ENCODE measurements at places on chromosomes 16 and 17.
A peak's percentile ranks its signal among the peaks of the same experiment; 100 is the strongest.

DNA sequence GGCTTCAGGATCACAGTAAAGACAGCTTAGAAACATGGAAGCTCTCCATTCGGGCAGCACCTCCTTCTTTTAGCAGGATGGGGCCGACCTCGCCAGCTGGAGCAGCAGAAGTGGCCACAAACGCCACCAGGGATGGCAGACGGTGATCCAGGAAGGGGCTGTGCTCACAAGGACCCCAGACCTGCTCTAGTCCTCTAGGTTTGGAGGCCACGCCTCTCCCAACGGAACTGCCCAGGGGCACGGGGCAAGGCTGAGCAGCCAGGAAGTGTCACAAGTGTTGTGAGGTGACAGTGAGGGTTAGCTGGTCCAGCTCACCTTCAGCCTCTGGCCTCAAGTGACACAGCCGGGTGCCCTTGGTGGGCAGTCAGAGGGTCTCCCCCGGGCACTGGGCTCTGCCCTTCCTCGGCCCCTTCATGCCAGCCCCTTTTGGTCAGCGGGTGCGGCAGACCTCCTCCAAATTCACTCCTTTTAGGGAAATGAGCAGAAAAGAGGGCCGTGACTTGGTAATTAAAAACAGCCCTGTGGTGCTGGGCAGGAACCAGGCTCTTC is 20.4 kb downstream of the CEP295NL start:
- DNase-seq: no peak

DNA sequence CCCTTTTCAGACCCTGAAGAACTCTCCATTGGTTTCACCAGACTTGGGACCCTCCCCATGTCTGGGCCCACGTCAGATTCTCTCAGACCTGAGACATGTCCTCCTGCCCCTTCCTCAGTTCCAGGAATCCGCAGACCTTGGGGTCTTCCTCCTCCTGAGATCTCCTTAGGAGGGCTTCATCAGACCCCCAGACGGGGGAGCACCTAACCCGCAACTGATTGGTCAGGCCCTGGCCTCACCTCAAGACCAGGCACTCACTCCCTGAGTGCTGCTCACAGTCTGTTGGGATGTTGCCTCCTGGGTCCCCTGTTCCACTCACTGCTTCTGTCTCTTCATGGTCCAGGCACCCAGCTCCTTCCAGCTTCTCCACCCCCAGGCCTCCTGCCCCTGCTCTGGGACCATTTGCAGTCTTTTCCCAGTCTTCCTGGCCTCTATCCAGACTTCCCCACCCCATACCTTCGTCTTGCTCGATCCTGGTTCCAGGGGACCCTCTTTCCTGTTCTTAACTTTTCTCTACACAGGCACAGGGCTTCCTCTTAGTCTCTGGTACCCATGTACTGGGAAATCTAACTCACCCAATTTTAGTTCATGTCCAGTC is 1.2 kb downstream of the GID4 start:
- no peak for DNase-seq

- DNase-seq: peak; percentile 98
Measured at GRCh38 chr17:7572588-7573323, 6.7 kb upstream of the CD68 start.

DNA sequence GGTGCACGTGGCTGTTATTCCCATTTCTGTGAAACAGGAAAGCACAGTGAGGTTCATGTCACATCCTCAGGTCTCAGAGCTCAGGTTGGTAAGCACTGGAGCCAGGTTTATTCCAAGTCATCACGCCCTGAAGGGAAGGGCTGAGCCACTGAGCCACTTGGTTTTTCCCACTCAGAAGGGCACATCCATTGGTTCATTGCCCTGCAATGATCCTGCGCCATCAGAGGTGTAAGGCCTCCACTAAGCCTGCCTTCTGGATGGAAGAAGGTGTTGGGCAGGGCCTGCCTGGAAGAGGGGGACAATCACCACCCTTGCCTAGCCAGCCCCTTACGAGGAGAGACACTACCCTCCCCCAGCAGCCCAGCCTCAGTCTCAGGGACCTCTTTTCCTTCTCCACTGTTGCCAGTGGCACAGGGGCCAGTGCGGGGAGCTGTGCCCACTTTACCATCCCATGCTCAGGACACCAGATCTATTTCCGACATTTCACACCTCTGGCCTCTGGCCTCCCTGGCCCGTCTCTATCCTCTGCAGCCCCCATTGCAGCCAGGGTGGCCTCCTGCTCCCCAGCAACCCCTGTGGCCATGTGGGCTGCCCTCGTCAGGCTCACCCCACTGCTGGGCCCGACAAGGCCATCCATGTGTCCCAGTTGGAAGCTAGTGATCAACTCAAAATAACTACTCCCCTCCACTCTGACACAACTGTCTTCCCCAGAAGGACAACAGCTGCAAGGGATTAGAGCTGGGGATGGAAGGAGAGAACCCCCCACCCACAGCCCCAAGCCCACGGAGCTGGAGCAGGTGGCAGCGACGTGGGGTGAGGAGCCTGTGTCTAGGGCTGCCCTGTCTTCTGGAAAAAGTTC is 29.9 kb downstream of the CFAP20 start:
- DNase-seq: no peak

- no peak for DNase-seq
Measured at GRCh38 chr16:57042157-57043111, 49.9 kb upstream of the CPNE2 start.

- no peak for DNase-seq
Measured at GRCh38 chr16:81515721-81516120, 71.1 kb downstream of the CMIP start.

- DNase-seq: no peak
Measured at GRCh38 chr17:39051001-39051585, 83.9 kb upstream of the FBXO47 start.
